ENCODE measurements at places on chromosomes 7 and 10.
A peak's percentile ranks its signal among the peaks of the same experiment; 100 is the strongest.

DNA sequence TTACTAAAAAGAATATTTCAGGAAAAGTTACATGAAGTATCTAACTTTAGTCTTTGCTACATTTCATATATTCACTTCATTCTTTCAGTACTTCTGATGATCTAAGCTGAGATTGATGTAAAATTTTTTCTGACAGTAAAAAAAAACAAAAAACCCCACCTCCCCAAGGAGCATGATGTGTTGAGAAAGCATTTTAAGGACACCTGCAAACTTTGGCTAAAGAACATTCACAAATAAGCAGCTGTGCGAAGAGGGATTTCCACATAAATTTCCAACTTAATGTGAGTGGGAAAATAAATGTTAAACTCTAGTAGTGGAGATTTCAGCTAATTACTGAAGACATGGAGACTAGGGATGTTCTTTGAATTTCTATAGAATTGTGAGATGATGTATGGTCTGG, 35.5 kb downstream of the DLD start:
- DNase-seq: no peak

- DNase-seq: no peak
These were observed 10.9 kb upstream of the TAS2R39 start for GRCh38 chr7:143172354-143172753.

- DNase-seq: no peak
These were observed 350.6 kb downstream of the TFEC start for GRCh38 chr7:115679976-115680375.

DNA sequence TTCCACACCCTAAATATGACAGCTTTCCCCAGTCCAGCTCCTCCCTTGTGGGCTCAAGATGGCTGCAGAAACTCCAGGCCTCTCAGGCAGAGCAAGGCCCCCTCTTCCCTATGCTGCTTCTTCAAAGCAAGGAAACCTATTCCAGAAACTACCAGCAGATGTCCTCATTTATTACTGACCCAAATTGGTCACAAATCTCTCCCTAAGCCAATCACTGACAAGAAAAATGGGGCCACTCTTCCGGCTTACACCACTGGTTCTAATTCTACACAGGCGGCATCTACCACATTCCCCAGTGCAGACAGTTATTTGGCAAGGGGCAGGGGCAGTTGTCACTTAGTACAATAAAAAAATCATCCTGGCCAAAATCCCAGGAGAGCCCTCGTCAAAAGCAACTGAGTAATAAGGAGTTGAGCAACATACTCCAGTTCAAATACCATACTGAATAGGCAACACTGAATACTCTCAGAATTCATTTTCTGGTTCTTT, 150.4 kb downstream of the SFMBT2 start:
- no peak for DNase-seq

DNA sequence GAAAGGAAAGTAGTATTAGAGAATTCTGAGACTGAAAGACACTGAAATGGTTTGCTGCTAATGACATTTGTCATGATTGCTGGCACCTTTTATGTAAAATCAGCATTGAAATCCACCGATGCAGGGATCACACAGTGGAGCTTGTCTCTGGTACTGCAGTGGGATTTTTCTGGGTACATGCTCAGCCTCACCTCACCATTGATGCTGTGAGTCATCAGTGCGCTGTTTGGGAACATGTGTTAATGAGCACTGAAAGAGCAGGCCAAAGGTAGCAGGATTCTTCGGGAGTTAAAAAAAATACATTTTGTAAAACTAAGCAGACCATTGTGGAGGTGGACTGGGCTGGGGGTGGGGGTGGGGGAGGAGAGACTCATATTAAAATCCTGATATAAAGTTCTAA, 174.9 kb downstream of the CREB5 start:
- DNase-seq: no peak

GRCh38 chr7:123769371-123769770, 20.6 kb upstream of the WASL start:
- no peak for DNase-seq

DNA sequence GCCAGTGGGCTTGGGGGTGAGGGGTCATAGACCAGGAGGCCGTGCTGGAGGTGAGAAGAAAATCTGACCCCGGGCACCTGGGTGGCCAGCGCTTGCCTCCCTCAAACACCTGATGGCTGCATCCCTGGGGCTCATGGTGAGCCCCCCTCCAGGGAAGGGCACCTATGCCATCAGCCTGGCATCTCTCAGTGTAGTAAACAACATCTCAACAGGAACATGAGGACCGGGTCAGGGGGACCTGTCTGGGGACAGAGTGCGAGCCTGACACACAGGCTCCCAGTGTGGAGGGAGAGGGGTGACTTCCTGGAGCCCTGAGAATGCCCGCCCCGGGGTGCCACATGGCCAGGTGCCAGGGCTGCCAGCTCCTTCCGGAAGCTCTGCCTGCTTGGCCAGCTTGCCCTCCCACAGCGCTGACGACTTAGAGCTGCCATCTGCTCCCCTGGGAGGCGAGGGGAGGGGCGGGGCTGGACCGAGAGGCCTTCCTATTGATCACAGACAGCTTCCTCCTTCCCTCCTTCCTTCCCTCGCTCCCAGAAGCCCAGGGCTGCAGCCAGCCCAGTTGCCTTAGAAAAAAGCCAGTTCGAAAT, 12.3 kb downstream of the STX1A start:
- DNase-seq: no peak

DNA sequence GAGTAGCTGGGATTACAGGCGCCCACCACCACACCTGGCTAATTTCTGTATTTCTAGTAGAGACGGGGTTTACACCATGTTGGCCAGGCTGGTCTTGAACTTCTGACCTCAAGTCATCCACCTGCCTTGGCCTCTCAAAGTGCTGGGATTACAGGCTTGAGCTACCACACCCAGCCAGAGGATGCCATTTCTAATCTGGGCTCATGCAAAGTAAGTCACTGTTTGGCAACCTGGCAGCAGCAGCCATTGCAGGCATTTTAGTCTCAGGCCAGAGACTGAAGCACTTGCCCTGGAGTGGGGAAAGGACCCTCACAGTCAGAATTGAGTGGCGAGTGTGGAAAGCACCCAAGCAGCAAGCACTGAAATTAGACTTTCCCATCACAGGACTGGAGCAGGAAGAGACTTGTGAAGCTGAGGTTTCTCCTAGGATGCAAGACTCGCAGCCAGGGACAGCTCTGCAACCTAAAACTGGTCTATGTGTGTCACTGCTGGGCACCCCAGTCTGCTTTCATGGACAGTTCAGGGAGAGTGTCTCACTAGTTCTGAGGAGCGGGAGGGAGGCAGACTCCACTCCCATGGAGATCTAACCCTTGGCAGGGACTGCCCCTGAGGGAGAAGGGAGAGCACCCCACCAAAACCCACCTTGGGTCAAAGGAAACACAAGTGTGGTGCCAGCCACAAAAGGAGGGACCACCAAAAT, 27.6 kb downstream of the SNX13 start:
- DNase-seq: no peak

GRCh38 chr10:72665925-72666324, 26.0 kb upstream of the MCU start:
- DNase-seq: no peak

DNA sequence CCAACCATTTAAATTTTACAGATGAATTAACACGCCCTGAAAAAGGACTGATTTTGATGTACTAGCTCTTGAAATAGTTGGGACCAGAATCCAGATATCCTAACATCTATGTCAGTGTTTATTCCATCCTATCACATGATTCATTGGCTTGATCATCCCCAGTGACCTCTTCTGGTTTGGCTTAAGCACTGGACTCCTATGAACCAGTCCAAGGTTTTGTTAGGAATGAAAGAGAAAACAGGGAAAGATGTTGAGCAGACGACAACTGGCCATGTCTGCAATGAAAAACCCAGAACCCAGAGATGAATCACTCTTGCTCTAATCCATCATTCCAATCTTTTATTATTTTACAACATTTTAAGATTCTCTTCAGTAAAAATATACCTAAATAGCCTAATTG, 1080.9 kb downstream of the SORCS1 start:
- no peak for DNase-seq

- no peak for DNase-seq
These were observed 117.3 kb upstream of the INHBA start for GRCh38 chr7:41820111-41820671.

- DNase-seq: peak; percentile 81
These were observed 208.6 kb downstream of the ZNF365 start for GRCh38 chr10:62582804-62583208.

GRCh38 chr10:18540195-18540594, 111.2 kb downstream of the NSUN6 start:
- no peak for DNase-seq

GRCh38 chr7:1268076-1268815, 35.6 kb downstream of the UNCX start:
- DNase-seq: no peak

DNA sequence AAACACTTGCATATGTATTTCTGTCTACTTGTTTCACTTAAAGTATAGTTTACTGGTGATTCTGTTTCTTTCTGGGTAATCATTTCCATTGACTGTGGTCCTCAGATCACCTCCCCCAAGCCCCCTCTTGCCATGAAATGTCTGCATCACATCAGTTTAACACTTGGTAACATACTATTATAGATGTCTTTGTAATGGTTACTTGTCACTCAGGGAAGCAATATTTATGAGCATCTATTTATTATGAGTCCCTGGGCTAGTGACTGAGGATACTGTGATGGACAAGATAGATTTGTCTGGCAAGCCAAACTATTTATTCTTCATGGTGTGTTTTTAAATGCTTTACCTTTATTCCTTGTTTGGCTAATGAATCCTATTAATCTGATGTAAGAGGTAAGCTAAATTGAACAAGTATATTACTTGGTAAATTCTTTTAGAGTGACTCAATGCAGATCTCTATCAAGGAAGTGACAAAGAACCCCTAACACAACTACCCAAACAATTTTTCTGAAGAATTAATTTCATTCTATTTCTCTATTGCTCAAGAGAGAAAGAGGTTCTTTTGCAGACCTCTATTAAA, 270.9 kb downstream of the RELN start:
- DNase-seq: no peak

- no peak for DNase-seq
These were observed 139.2 kb upstream of the ZMIZ1 start for GRCh38 chr10:78929541-78929940.

- no peak for DNase-seq
These were observed 285.3 kb downstream of the NRG3 start for GRCh38 chr10:82160307-82160706.

DNA sequence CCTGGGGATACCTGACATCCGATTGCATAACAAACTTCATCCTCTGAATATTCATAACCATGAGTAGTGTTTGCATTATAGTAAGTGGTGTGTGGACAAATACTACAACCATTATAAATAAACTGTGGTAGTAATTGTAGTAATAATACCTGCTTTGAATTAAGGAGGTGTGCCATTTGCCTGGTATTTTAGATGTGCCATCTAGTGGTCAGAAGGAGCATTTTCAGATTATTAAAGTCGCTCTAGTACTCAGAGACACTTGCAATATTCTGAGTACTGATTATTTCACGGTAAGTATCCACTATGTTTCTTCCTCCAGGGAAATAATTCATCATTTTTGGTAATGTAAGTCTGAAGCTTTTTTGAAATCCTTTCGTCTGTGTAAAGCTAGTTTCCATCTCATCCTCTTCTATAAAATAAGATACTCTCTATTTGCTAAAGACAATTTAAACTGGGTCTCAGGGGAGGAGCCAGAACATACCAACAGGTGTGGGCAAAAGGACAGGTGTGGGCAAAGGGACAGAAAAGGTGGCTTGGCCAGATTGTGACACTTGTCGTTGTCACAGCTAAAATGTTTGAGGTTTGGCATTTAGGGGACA, 115.3 kb upstream of the WDR11 start:
- DNase-seq: no peak

GRCh38 chr10:122181876-122182275, 89.2 kb upstream of the BTBD16 start:
- no peak for DNase-seq

DNA sequence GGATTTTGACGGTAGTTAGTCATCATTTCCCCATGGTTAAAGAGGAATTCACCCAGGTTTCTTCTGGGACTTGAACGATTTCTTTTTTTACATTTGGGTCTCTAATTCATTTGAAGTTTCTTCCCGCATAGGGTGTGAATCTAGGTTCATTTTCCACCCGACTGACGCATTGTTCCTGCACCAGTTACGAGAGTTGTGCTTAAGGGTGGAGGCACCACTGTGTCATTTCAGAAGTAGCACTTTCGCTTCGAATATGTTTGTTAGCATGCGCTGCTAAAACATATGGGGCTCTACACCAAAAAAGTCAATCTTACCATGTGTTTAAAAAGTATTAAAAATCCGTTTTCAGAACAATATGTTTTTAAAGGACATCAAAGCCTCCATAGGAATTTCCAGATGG, 140.3 kb downstream of the VIPR2 start:
- no peak for DNase-seq

DNA sequence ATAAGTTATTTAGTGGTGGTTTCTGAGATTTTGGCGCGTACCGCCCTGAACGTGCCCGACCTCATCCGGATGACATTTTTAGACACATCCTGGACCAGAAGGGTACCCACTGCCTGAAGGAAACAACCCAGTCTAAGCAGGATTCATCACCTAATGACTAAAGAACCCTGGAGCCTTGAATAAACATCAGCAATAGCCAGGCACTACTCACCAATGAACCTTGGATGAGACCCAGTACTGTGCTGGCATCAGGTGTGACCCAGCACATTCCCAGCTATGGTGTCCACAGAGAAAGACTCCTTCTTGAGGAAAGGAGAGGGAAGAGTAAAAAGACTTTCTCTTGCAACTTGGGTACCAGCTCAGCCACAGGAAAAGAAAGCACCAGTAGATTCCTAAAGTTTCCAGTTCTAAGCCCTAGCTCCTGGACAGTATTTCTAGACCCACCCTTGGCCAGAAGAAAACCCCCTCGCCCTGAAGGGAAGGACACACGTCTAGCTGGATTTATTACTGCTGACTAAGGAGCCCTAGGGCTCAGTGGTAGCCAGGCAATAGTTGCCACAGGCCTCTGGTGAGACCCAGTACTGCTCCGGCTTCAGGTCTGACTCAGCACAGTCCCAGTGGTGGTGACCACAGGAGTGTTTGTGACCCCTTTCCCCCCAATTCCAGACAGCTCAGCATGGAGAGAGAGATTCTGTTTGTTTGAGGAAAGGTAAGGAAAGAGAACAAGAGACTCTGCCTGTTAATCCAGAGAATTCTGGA, 32.5 kb downstream of the ZNF277 start:
- DNase-seq: no peak

- no peak for DNase-seq
These were observed 21.2 kb downstream of the PDIA4 start for GRCh38 chr7:149007146-149007545.

DNA sequence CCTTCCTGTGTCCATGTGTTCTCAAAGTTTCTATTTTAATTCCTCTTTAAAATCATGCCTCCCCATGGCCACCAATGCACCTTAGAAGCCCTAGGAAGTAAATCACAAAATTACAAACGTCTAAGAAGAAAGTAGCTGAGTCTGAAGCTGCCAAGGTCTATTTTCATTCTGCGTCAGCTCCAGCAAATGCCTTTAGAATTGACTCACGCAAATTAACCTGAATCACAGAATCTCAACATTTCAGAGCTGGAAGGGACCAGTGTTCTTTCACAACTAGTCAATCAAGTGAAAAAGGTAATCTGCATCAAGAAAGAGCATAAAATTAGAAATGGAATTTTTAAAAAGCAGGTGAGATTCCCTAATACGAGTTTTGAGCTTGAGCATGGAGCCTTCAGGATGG, 1017.6 kb downstream of the SORCS3 start:
- DNase-seq: no peak

All from amniotic stem cell (primary cell).